ENCODE measurements at places on chromosomes 7 and 10.

DNA sequence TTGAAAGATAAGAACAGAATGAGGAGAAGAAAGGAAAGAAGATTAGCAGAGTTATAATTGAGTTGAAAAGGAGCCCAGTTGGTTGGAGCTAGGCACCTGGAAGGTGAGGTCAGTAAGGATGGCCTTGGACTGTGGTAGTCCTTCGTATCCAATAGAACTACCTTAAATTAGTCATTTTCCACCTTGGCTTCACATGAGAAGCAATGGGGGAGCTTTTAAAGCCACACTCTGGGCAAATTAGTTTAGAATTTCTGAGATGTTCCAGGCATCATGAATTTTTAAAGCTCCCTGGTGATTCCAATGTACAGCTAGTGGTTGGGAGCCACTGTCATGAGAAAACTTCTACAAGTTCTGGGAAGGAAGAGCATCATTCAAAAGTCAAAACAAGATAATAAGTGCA lies 27.3 kb upstream of the CYP3A5 start:
- DNase-seq: no peak

- DNase-seq: no peak
Measured at GRCh38 chr10:124005991-124006392, 87.4 kb downstream of the CHST15 start.

- DNase-seq: no peak
Measured at GRCh38 chr10:86071145-86071544, 295.4 kb downstream of the GRID1 start.

GRCh38 chr7:34575006-34575405 lies 83.0 kb upstream of the NPSR1 start:
- no peak for DNase-seq

GRCh38 chr7:141444961-141445360 lies 106.2 kb upstream of the AGK start:
- DNase-seq: no peak

DNA sequence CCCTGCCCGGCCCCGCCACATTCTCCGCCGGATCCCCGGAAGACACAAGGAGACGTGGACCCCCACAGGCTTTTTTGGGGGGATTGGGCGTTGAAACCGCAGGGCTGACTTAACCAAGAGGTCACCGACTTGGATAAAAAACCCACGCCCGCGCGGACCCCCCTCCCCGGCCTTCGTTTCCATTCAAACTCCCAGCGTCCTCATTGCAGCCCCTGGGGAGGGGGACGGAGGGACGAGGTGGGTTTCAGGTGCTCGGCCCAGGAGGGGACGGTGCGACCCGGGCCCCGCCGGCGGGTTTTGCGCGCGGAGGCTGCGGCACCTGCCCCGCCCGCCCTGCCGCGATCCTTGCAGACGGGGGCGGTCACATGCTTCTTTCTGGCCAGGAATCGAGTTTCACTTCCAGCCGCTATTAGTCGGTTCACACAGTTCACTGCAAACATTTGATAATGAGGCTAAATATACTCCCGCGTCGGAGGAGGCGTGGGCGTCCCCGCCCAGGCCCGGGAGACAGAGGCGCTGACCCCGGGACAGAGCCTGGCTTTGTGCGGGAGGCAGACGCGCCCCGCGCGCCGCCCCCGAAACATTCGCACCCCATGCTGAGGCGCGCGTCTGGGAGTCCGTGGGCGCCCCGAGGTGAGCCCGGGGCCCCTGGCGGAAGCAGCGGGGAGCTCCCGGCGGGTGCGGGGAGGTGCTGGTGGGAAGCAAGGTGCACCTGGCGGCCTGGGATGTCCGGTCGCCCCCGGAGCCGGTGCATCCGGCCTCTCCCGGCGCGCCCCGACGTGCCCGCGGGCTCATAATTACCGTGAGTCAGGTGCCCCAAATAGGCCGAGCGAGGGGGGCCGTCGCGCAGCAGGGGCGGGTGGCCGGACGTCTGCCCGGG lies 2.7 kb upstream of the PDGFA start:
- no peak for DNase-seq

DNA sequence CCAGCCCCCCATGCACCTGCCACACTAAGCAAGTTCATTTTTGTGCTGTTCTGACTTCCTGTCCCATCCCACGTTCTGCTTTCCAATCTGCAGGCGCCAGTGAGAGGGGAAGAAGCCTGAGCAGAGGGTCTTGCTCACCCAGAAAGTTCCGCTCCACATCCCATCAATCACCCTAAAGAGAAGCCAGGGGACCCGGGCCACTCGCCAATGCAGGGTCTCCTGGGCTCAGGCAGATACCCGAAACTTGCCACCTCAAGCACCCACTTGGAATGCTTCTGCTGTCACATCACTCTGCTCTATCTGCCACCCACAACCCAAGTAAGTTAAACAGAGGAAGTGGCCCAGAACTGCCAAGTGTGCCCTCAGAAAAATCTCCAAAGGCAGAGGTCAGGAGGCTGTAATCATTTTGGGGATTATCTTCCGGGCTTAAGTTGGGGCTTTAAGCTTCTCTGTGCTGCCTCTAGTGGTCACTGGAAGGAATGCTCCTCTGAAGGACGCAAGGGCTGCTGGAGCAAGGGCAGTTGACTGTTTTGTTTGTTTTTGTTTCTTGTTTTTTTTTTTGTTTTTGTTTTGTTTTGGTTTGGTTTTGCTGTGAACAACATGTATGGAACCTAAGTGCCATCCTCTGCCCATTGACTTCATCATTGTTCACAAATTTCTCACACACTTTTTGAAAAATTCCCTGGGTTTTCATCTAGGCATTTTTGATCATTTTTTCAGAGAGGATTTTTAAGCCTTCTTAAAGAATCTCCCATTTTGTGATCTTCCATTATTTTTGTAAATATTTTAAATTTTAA lies 25.5 kb downstream of the PRR15 start:
- DNase-seq: no peak

DNA sequence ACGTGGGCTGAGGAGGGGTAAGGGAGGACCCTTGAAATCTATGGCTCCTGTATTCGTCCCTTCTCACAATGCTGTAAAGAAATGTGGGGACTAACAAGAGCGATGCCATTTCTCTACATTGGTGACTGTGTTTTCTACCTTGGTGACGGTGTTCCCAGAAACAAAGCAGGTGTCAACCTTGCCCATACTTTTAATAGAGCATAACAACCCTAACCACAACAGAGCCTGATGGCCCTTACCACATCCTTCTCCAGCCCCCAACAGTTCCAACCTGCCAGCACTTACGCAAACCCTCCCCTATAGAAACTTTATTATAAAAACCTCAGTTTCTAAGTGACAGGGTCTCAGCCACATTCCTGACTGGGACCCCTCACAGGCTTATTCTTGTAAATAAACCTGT lies 28.2 kb upstream of the ADCYAP1R1 start:
- no peak for DNase-seq

- no peak for DNase-seq
Measured at GRCh38 chr10:80596391-80597257, 58.9 kb downstream of the SH2D4B start.

GRCh38 chr10:14774214-14774580 lies 500 bp downstream of the FAM107B start:
- DNase-seq: no peak

DNA sequence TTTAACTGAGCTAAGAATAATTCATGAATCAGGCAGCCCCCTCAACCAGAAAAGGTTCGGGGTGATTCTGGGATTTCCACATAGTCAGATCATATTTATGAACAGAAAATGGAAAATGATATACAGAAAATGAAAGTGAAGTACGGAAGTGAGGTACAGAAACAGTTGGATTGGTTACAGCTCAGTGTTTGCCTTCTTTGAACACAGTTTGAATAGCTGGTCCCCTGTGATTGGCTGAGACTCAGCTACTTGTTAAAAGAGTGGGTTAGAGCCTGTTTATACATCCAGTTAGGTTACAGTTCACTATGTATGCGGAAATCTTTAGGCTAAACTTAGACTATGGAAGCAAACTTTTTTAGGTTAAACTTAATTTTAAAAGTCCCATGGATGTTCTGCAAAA lies 511.7 kb downstream of the PLXDC2 start:
- DNase-seq: no peak

DNA sequence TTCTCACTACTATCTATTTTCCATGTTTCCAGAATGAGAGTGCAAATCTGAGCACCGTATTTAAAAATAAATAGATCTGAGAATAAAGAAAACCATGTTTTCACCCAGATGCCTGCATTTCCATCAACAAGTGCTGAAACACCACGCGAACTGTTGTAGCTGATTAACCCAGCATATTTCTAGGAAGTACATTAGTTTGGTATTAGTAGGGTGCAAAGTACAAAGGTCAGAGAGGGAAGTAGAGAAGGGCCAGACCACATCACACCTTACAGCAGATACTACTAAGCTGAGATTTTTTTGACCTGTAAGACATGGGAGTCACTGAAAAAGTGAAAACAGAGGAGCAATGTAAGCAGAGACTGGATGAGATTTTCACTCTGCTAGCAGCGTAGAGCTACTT lies 181.3 kb downstream of the IMMP2L start:
- no peak for DNase-seq

GRCh38 chr7:132347123-132347522 lies 229.1 kb downstream of the PLXNA4 start:
- no peak for DNase-seq

DNA sequence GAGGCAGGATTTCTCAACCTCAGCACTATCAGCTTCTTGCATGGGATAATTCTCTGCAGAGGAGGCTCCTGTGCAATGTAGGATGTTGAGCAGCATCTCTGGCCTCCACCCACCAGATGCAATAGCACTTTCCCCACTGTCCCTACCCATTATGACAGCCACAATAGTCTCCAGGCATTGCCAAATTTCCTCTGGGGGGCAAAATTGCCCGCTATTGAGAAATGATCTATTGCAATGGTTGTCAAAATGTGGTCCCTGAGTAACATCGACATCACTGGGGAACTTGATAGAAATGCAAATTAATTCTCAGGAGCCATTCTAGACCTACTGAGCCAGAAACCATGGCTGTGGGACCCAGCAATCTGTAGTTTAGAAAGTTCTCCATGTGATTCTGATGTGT lies 7.0 kb downstream of the KCNK18 start:
- DNase-seq: no peak

DNA sequence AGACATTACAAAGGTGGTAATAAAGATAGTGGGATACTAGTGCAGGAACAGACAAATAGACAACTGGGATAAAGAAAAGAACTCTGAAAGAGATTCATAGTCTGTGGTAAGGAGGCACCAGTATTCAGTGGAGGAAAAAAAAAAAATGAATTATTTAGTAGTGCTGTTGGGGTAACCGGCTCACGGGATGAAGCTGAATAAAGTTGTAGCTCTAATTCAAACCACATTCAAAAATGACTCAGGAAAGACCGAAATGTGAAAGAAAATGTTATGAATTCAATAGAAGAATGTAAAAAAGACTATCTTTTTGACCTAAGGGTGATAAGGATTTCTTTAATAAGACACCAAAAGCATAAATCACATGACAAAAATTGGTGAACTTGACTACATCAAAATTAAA lies 83.1 kb upstream of the HABP2 start:
- DNase-seq: no peak

DNA sequence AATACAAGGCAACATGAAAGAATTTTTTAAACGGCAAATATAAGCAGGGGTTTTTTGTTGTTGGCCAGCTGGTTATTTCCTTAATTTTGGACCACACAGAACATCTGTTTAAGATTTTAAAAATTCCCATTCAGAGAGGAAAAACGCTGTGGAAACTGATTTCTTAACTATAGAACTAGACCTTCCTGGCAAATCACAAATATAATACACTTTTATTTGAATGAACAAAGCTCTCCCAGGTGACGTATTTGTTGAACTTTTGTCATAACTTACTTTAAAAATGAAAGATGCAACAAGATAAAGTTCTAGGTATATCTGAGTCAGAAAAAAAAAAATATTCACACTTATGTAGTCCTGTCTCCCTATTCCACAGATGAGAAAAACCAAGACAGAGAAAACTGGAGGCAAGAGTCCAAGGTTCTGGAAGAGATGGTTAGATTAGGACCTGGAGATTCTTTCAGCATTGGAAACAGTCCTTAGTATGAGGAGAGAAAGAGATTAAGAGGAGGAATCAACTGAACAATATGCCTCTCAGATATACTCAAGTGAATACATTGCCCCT lies 269.1 kb downstream of the NEBL start:
- no peak for DNase-seq

DNA sequence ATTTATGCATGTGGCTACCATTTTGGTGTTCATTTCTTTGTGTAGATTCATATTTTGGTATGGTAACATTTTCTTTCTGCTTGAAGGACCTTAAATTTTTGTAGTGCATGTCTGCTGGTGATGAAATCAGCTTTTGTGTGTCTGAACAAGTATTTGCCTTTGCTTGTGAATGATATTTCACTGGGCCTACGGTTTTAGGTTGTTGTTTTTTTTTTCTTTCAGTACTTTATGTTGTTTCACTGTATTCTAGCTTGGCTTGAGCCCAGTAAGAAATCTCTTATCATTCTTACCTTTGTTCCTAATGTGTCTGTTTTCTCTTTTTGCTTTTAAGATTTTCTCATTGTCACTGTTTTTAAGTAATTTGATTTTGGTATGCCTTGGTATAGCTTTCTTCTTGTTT lies 31.9 kb downstream of the SAMD8 start:
- no peak for DNase-seq

DNA sequence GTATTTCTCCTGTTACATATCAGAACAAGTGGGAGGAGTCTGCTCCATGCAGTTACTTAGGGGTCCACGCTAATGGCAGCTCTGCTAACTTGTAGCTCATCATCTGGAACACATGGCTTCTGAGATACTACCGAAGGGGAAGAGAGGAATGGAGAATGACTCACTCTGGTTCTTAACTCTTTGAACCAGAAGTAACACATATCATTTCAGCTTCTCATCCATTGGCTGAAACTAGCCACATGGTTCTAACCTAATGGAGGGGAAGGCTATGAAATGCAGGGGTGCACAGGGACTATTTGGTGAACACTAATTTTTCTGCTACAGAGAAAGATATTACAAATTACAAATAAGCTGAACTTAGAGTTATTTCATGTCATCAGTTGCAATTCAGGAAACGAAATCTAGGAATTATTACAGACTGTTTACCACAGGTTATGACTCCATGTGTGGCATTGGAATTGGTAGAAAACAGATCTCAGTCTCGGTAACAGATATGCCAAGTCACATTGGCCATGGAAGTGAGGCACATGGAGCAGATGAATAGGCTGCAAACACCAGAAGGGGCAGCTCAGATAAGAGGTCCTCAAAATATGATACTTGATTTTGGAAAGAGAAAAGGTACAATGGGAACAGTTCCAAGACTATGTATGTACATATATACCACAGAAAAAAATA lies 9.4 kb upstream of the KAT6B start:
- DNase-seq: no peak

DNA sequence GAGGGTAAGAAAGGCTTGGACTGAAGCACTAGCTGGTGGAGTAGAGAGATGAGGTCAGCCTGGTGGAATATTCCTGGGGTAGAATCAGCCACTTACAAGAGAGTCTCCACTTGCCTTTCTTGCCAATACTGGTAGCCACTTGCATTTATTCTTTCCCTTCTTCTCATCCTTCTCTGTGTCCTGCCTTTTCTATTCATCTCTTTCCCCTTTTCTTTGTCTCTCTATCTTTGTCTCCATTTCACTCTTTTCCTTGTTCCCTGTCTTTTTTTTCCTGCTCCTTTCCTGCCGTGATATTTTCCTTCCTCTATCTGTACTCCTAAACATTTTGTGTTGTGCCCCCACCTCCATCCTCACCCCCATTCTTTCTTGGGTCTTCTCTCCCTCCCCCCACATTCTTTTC lies 214.3 kb downstream of the LRMDA start:
- no peak for DNase-seq

Measured in mesothelial cell of epicardium (in vitro differentiated cells).